Fibroblast of the aortic adventitia (primary cell): ENCODE measurements at places on chromosomes 13 and 19. TPM values are rescaled to one million over a fixed set of nuclear protein-coding genes. Genes with fewer than 3 reads are reported as not detected.

DNA sequence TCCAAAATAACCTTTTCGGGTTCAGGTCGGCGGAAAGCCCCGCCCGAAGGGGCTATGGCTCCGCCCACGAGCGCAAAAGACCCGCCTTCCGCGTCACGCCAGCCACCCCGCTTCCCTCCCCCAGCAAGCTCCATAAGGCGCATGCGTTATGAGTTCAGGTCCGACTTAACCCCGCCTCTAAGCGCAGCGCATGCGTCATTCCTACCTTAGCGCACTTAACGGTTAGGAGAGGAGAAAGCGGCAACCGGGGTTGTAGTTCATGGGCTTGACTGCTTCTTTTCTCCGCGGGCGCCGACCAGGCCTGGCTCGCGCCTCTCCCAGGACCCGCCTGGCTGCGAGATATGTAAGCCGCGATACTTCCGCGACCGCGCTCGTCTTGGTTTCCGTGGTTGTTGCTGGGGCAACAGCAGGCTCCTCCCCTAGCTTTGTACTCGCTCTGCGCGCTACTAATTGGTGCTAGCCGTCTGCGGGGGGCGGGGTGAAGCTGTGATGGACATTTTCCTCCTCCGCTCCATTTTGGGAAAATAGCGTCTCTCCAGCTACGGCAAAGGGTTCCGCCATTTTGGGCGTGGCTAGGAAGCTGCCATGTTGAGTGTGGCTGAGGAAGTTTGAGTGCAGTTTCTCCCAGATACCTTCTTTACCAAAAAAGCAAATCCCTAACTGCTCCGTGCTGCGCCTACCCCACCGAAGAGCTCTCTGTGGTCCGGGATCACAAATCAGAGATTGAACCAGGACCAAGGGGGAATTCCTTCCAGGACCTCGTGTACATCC lies at the start of gene B9D2:
B9D2 (minus strand) TSS at position 397 of the 771 bp plus-strand sequence. CDS start 630 bp downstream, outside the sequence.
- DNase-seq: peak; percentile 99

PRTN3 gene
- not detected in 2 replicates for total RNA-seq

DNA sequence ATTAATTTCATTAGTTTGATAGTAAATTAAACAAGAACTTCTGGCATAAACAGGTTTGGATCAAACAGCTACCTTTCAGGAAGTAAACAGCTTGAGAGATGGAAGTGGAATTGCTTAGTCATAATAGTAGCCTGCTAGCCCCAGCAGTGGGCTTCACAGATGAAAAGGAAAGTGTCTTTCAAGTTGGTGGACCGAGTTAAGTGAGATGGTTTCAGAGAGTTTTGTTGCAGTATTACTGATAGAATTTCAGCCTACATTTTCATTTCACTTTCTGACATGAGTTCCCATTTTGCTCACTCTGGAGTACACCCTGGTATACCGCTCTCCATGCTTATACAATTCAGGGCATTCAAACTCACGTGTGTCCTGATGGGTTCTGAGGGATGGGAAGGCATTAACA lies 2.0 kb upstream of the PTOV1 start:
- DNase-seq: no peak

- DNase-seq: peak; percentile 92
These were observed 6.4 kb downstream of the GNA15 start for GRCh38 chr19:3142292-3142670.

- no peak for DNase-seq
These were observed 129.1 kb downstream of the TNFRSF19 start for GRCh38 chr13:23699271-23699670.

GRCh38 chr19:55118401-55118991 lies 1.1 kb upstream of the PPP1R12C start:
- DNase-seq: no peak

GRCh38 chr19:47323872-47324271 lies 8.1 kb upstream of the C5AR2 start:
- DNase-seq: no peak

- no peak for DNase-seq
These were observed 220.8 kb upstream of the MAB21L1 start for GRCh38 chr13:35697186-35697730.
